ENCODE measurements at places on chromosomes 12 and 14.

DNA sequence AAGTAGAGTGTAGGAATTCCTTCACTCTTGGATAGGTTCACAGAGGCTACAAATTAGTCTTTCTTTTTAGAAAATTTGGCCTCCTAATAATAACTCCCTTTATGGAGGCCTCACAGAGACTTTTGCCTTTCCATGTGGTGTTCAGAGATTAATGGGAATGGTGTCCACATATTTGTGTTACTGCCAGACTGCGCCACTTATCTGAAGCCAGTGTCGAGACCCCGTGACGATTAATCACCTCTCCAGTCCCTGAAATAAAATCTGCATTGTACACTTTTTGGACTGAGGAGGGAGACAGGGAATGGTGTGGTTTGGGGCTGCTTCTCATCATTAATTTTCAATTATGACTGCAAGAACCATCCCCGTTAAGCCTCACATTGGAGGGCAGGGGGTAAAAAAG is 980.5 kb downstream of the FLRT2 start:
- DNase-seq, result peak; percentile 47

- DNase-seq, result no peak
Measured at GRCh38 chr14:35338731-35339405, 46.7 kb downstream of the PSMA6 start.

- DNase-seq, result peak; percentile 31
Measured at GRCh38 chr14:93619176-93619793, 169.0 kb downstream of the PRIMA1 start.

GRCh38 chr14:64412237-64412636 is 24.1 kb downstream of the MTHFD1 start:
- DNase-seq, result no peak

DNA sequence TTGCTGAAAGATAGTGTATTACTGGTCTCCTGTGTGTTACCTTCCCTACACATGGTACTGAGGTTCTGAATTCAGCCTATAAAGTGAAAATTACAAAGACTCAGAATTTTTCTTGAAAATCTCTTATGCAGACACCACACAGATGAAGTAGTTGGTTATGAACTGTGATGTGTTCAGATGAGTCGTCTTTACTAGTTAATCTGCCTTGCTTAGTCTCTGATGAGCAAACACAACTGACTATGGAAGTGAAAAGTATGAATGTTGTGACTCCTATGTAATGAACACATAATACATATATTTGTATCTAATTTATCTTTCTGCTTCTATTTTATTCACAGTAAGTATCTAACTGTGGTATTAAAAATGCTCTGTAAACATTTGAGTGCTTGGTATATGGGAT is 4.7 kb downstream of the MTERF2 start:
- DNase-seq, result no peak

DNA sequence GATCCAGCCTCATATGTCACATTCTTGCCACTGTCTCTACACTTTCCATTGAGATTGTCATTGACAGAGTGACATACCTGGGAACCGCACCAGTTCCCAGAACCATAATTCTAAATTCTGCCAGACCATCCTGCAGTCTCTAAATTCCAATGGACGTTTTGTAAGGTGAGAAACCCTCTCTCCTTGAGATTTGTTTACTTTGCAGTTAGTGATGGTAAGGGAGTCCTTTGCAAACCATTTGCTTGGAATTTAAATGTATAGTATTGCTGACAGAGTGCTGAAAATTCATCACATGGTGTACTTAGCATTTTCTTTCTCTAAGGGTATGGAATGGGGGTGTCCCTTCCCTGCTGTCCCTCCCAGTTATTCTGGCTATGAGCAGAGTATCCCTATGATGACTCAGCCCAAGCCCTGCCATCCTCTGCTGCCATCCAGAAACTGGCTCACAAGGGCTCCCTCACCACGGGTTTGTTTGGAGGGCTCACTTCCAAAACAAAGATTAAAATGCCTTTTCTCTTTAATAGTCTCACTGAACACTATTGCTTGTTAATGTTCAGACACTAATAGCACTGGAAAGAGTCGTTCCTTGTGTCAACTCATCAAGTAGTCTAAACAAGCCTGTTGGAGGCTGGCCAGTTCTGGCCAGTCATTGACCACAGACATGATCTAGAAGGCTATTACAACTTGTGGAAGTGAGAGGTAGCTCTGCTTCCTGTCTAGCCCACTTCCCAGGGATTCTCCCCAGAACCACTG is 129.0 kb upstream of the HMGA2 start:
- peak; percentile 87 for DNase-seq

DNA sequence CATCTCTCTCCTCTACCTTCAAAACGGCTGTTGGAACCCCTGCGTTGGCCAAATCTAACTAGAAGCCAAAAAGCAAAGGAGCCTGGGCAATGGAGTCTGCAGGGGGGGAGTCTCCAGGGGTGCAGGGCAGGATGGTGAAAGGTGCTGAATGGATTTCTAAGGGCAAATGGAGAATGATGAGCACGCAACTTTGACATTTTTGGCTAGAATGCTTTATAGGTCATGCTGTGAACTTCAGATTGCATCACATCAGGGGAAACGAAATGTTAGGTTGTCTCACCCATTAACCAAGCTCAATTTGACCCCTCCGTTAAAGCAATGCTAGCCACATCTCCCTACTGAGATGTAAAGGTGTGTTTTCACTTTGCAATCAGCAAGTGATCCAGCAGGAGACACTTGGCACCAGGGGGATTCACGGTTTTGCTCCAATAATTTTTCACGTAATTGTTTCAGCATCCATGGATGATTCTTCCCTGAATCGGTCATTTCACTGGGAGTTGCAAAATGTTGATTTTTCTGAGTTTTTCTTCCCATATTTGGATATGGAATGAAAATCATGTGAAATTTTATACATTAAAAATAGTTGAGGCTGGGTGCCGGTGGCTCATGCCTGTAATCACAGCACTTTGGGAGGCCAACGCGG is 78.0 kb upstream of the MDM1 start:
- no peak for DNase-seq
